ENCODE measurements at places on chromosomes 2 and 18.
A peak's percentile ranks its signal among the peaks of the same experiment; 100 is the strongest.

DNA sequence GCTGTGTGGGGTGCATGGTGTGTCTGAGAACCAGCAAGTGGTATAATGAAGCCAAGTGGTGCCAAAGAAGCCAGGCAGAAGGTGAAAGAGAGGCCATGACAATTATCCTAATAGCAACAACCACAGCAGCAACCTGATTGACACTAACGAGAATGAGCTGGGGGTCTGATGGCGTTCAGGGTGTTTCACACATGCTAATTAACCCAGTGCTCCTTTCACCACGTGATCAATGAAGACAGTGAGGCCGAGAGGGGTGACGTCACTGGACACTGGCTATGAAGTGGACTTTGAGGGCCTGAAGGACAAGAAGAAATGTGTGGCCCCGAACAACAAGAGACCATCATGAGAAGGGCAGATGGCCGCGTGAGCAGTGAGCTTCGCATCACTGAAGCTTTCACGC lies 364.4 kb upstream of the ID2 start:
- DNase-seq = no peak

- no peak for DNase-seq
Observed at GRCh38 chr2:23526114-23526513, 141.1 kb downstream of the KLHL29 start.

- no peak for DNase-seq
Observed at GRCh38 chr2:54503192-54503591, 47.1 kb downstream of the SPTBN1 start.

- DNase-seq = peak; percentile 47
Observed at GRCh38 chr2:219433666-219434467, 776 bp upstream of the SPEG start.

GRCh38 chr2:171894612-171894947 lies 536 bp upstream of the SLC25A12 start:
- no peak for DNase-seq

DNA sequence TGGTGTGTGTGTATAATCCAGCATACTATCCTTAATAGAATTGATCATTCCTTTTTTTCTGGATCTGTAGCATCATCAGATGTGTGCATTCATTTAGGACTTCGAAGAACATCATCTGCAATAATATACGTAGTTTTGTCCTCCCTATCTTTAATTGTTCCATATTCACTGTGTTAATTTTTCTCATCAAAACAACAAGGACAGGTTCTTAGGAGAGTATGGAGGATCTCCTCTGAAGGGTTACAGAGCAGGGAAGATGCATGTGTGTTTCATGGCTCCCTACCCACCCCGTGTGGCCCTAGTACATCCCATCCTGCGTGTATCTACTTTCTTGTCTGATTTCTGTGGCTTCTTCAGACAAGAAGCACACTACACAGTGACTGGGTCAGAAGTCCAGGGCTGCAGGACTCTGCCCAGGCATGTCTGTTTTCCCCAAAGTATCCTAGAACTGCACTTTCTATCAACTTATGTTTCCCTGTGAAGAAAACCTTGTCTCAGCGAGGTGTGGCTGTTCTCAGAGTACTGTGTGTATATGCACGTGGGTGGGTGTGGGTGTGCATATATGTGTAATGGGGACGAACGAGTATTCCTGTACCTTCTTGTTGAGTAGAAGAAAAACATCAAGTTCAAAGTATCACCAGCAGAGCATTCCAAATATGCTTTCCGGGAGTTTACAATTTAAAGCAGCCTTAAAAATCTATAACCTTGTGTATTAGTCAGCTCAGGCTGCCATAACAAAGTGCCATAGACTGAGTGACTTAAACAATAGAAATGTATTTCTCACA lies 220.4 kb upstream of the FOSL2 start:
- no peak for DNase-seq

- no peak for DNase-seq
Observed at GRCh38 chr2:157880927-157881326, 4.8 kb upstream of the ACVR1 start.

GRCh38 chr2:226995625-226996041 lies 159.8 kb downstream of the RHBDD1 start:
- DNase-seq = no peak

- no peak for DNase-seq
Observed at GRCh38 chr18:24491927-24492834, 31.7 kb downstream of the HRH4 start.

GRCh38 chr2:19711470-19712372 lies 190.1 kb downstream of the TTC32 start:
- no peak for DNase-seq

- no peak for DNase-seq
Observed at GRCh38 chr2:189188115-189188805, 8.7 kb upstream of the COL5A2 start.

- DNase-seq = no peak
Observed at GRCh38 chr2:133605766-133606137, 37.5 kb upstream of the NCKAP5 start.

DNA sequence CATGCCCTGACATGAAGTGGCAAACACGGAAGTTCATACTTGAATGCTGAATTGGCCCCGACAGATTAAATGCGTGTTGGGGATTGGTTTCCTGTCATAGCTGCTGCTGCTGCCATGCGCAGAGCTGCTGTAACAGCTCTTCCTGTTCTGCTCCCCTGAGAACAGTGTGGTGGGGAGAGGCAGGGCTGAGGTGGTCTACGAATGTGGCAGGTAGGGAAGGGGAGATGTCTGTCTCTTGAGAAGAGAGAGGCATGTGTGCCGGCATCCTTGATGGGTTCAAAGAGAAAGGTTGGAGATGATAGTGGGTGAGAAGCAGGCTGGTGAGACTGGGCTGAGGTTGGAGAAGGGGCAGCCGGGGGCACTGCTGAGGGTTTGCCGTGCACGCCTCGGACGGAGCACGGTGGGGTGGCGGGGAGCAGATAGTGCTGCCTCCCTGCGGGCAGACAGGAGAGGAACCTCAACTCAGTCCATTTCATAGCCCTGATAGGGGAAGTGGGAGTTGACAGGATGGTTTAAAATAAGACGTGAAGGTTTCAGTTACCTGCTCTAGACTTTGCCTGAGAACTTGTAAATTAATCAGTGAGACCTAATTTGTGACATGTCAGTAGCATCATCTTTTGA lies 46.1 kb downstream of the TMEM185B start:
- DNase-seq = peak; percentile 85

DNA sequence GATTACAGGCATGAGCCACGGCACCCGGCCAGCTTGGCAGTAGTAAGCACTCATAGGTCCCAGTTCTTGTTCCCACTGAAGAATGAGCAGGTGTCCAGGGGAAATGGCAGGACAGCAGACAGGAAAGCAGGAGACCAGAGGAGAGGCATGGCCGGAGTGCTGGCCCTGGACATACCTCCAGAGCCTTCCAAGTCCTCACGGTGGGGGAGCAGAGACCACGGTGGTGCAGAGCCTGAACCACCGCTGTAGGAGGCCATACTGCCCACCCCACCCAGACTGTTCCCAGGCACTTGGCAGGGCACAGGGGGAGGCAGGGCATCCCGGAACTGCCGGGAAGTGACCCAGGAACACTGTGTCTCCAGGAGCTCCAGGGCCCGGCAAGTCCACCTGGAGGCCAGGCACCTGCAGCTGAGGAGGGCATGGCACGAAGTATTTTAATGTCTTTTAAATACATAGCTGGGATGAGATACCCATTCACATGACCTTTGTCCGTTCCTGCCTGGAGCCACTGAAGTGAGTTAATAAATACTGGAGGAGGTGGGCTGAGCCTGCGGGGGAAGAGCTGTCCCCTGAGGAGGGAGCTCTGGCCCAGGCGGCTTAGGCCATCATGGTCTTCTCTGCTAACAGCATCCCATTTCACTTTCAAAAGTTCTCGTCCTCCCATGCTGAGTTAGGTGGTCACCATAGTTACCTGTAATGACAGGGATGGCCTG lies 49.7 kb upstream of the TFCP2L1 start:
- DNase-seq = no peak

- no peak for DNase-seq
Observed at GRCh38 chr2:152894051-152894450, 175.6 kb downstream of the ARL6IP6 start.

GRCh38 chr2:241815477-241816430 lies 6.8 kb downstream of the NEU4 start:
- no peak for DNase-seq

DNA sequence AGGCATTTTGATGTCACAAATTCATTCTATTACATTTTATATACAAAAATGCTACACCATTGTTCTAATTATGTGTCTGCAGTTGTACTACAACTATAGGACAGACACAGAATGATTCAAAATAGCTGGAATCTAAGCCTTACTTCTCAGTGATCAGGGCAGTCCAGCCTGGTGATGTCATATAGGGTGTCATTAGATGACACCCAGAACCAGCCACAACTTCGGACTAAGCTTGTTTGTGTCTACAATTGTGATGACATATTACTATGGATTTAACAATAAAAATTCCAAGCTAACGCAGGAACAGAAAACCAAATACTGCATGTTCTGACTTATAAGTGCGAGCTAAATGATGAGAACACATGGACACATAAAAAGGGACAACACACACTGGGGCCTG lies 31.0 kb downstream of the M1AP start:
- DNase-seq = no peak

DNA sequence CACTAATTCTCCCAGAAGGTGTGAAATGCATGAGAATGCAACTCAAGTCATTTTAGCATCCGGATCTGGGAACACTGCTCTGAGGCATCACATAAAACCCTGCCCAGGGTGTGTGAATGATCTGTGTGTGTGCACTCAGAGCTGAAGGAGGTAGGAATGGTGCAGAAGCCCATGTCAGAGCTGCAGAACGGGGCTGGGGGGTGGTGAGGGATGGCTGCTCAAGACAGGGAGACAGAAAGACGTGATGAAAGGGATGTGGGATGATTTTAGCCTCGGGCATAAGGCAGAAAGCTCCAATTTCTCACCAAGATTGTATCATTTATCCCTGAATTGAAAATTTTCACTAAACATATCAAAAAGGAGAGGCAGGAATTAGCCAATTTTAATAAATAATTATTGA lies 369.1 kb downstream of the EIPR1 start:
- DNase-seq = no peak

- no peak for DNase-seq
Observed at GRCh38 chr2:173037245-173038120, 38.2 kb upstream of the MAP3K20 start.

- no peak for DNase-seq
Observed at GRCh38 chr2:105290981-105291660, 38.4 kb downstream of the TGFBRAP1 start.

DNA sequence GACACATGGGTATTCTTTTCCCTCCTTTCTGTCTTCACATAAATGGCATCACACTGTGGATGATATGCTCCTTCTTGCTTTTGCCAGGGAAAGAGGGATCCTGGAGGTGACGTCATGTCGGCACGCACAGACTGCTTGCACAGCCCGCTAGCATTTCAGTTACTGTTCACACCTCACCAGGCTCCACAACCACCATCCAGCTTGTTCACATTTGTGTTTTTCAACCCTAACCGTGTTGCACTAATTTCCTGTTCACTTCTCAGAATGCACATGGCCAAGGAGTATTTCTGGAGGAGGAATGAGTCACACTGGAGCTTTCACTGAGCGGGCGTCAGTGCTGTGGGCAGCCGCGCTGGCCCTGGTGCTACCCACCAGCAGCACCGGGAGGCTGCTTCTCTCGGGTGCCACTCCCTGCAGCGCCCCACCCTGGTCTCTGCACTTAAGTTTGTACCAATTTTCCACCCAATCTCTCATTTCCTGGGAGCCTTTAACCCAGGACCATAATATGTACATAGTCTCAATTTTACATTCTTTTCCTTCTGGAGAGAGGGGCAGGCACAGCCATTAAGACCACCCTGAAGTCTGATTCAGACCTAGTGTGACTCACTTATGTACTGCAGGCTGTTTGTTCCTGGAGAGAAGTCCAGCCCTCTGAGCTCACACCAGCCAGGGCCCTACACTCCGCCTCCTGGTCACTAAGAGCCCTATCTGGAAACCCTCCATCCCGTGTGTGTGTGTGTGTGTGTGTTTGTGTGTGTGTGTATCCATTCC lies 65.1 kb downstream of the MBP start:
- DNase-seq = peak; percentile 85

DNA sequence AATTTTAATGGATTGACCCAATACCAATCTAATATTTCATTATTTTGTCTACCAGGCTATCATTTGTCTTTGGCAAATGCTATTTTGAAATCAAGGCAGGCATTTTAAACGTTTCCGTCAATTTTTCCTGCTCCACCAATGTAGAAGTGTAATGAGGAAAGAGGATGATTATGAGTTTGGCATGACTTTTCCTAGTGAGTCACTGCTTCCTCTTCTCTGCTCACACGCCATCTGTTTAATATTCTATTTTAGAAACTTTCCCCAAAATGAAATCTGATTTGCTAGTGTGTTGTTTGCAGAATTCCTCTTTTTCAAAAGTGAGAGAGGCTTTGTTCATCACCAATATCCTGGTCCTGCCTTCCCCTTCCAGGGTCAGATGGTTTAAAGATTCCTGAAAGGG lies 42.5 kb upstream of the PID1 start:
- DNase-seq = no peak

- DNase-seq = no peak
Observed at GRCh38 chr18:78429127-78430108, 550.2 kb upstream of the SALL3 start.

GRCh38 chr2:126803434-126803775 lies 95.3 kb upstream of the TEX51 start:
- no peak for DNase-seq

- DNase-seq = no peak
Observed at GRCh38 chr18:3104190-3105054, 91.5 kb upstream of the LPIN2 start.

- no peak for DNase-seq
Observed at GRCh38 chr18:44911260-44911659, 230.6 kb downstream of the SETBP1 start.

- no peak for DNase-seq
Observed at GRCh38 chr2:104371087-104371781, 482.7 kb upstream of the POU3F3 start.

GRCh38 chr2:49248506-49248905 lies 94.2 kb upstream of the FSHR start:
- DNase-seq = no peak

DNA sequence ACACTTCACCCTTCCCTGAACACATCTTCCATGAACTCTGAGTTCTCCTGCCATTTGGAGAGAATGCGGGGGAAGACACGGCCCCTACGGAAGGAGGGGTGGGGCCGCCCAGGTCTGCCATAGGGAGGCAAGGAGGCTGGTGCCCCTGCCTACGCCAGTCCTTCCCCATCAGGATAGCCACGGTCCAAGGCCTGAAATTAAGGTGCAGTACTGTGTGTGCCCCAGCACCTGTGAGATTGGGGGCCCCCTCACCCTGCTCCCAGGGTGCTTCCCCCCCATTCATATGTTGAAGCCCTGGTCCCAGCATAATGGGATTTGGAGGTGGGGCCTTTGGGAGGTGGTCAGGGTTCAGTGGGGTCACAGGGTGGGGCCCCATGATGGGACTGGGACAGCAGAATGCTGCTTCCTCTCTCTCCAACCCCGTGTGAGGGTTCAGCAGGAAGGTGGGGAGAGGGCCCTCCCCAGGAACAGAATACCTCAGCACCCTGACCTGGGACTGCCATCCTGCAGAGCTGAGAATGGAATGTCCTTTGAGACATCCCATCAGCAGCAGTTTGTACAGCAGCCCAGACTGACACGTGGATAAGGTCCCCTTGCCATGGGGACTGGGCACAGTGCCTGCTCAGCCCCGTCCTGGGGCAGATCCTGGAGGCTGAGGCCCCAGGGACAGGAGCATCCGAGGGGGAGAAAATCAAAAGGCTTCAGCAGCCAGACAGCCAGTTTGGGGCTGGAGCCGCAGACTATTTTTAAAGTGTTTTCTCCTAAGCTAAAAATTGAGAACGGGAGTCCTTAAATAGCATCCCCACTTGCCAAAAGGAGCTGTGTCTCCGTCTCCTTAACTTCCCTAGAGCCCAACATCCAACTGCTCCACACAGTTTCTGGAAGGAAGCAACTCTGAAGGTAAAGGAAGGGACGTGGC lies 105.1 kb downstream of the NDUFA10 start:
- DNase-seq = no peak

Measured in HL-60 (cell line).